ENCODE measurements at places on chromosomes 5 and 9.

- no peaks in the 10 kb centered on the region for H3K27me3 ChIP-seq
- no peaks in the 10 kb centered on the region for H3K36me3 ChIP-seq
- H3K4me3 ChIP-seq = no peak overlapping the region
These were observed 78.9 kb downstream of the FAM170A start for GRCh38 chr5:119708076-119708790.

DNA sequence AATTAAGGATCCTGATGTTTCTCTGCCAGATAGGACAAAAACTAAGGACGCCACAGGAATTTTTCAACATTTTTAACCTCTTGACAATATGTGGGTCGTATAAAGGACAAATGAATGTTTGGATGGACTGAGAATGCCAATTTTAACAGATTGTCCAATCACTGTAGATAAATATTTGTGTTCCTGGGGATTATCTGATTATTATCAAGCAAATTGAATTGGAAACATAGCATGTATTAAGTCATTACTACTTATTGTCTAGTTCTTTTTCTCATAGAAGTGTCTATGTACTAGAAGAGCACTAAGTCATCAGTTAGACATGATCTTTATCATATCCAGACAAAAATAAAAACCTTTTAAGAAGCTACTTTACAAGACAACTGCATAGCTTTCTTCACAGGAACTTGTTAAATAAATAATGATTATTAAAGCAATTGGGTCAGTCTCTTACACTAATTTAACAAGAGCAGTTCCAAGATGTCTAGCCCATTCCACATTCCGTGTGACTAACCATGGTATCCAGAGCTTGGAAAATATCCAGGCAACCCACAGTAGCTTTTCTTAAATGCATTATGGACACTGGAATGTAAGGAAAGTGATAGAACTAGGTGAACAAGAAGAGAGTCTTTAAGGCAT is 127.5 kb upstream of the CDKN2B start:
- H3K27ac ChIP-seq = no peak overlapping the region
- no peak overlapping the region for H3K4me3 ChIP-seq
- H3K27me3 ChIP-seq = no peaks in the 10 kb centered on the region

GRCh38 chr5:58961631-58962280 is 378.9 kb downstream of the RAB3C start:
- DNase-seq = no peak
- no peak overlapping the region for H3K27ac ChIP-seq
- H3K27me3 ChIP-seq = no peaks in the 10 kb centered on the region
- no peaks in the 10 kb centered on the region for H3K36me3 ChIP-seq

DNA sequence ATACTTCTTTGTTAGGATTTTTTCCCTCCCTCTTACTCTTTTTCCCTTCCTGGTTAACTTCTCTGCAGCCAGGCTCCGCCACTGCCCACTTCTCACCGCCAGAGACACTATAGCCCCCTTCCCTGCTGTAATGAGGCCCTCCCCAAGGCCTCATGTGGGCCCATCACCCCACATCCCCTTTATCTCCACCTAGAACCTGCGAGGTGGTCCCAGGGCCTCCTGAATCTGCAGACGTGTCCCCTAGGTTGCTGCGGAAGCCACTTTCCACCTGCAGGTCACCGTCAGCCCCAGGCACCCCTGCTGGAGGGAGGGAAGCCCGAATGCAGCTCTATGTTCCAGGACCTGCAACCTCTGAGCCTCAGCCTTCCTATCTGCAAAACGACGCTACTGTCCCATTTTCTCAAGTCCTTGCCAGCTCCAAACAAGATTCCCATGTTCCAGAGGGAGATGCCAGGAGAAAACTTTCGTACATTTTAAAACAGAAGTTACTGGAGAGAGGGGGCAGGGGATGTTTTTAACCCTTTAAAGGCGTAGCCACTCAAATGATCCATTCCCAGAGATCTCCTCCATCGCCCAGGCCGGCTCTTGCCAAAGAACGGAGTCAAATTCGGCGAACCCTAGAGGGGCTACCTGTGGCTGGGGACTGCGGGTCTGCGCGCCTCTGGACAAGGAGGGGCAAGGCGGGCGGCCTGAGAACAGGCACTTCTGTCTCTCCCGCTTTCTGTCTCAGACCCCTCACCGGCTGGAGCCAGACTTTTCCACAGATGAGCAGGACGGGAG is 929 bp downstream of the SH3PXD2B start:
- H3K4me1 ChIP-seq = 0 out of 2 replicates have a peak, but pooled peaks cover 4% of the 10 kb centered on the region
- H3K4me3 ChIP-seq = peak overlapping the region; percentile 85
- no peaks in the 10 kb centered on the region for H3K36me3 ChIP-seq
- H3K27ac ChIP-seq = peak overlapping the region; percentile 27

DNA sequence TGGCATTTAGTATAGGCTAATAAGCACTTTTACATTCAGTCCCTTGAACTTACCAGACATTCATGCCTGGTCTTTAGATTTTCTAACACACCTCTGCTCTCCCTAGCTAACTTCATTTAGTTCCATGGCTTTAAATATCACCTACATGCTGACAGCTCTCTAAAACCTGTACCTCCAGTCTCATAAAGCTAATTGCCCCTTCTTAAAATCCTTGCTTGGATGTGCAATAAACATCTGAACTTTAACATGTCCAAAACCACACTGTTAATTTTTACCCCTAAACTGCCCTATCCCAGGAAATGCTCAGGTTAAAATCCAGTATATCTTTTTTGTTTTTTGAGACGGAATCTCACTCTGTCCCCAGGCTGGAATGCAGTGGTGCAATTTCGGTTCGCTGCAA is 139.8 kb downstream of the CPLANE1 start:
- no peak overlapping the region for H3K4me3 ChIP-seq
- no peak overlapping the region for H3K27ac ChIP-seq
- H3K27me3 ChIP-seq = no peaks in the 10 kb centered on the region

DNA sequence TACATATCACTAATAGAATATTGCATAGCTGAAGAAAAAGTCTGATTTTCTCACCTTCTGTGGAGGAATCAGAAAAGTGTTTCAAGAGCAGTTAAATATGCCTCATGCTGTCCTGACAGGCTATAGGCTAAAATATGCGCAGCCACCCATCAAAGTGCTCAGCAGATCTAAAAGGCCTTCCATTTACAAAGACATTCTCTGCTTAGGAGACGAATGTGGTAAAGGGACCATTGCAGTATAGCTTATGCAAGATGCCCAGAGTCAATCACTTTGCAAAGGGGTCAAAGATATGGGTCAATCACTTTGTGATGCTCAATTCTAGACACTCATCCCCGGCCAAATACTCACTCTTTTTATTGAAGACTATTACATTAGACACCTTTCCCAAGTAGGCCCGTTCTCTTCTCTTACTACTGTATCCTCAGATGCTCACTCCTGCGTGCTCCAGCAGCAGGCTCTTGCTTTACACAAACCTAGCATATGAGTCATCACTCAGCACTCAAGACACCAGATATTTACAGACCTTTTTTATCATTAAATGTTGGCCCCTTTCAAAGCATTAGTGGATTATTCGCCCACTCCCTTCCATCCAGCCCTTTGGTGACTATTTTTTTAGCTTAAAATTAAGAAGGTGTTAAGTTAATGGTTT is 568.2 kb upstream of the CDH18 start:
- H3K4me3 ChIP-seq = no peak overlapping the region
- no peaks in the 10 kb centered on the region for H3K4me1 ChIP-seq
- no peaks in the 10 kb centered on the region for H3K27me3 ChIP-seq

DNA sequence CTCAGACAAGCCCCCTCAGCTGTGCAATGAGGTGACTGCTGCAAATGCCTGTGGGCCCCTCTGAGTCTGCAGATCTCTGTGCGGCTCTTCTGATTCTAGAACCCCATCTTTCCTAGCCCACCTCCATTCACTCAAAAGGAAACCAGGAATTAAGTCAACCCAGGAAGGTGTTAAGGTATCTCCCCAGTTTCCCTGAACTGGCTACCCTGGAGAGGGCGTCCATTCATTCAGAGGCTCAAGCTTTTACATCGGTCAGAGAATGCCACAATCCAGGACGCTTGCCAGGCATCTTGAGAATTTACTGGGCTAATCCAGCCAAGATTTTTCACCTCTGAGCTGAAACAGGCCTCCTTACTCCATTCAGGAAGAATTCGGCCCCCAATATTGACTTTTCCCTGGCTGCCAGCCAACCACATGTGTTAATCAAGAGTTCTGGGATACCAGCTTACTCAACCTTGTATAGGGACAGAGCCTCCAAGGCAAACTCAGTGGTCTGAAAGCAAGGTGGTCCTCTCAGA is 889 bp upstream of the ADAMTS12 start:
- no peak overlapping the region for H3K27ac ChIP-seq
- H3K4me1 ChIP-seq = no peaks in the 10 kb centered on the region
- no peak for DNase-seq
- H3K27me3 ChIP-seq = no peaks in the 10 kb centered on the region
- H3K36me3 ChIP-seq = no peaks in the 10 kb centered on the region

GRCh38 chr9:91896513-91897121 is 53.4 kb downstream of the ROR2 start:
- H3K36me3 ChIP-seq = no peaks in the 10 kb centered on the region
- H3K27me3 ChIP-seq = no peaks in the 10 kb centered on the region
- 0 out of 2 replicates have a peak, but pooled peaks cover 6% of the 10 kb centered on the region for H3K4me1 ChIP-seq
- no peak overlapping the region for H3K27ac ChIP-seq
- DNase-seq = no peak
- H3K4me3 ChIP-seq = no peak overlapping the region

GRCh38 chr5:100902440-100903038 is 543 bp downstream of the ST8SIA4 start:
- H3K4me3 ChIP-seq = no peak overlapping the region
- no peak overlapping the region for H3K27ac ChIP-seq
- 0 out of 2 replicates have a peak, but pooled peaks cover 4% of the 10 kb centered on the region for H3K4me1 ChIP-seq
- no peak for DNase-seq
- no peaks in the 10 kb centered on the region for H3K36me3 ChIP-seq

DNA sequence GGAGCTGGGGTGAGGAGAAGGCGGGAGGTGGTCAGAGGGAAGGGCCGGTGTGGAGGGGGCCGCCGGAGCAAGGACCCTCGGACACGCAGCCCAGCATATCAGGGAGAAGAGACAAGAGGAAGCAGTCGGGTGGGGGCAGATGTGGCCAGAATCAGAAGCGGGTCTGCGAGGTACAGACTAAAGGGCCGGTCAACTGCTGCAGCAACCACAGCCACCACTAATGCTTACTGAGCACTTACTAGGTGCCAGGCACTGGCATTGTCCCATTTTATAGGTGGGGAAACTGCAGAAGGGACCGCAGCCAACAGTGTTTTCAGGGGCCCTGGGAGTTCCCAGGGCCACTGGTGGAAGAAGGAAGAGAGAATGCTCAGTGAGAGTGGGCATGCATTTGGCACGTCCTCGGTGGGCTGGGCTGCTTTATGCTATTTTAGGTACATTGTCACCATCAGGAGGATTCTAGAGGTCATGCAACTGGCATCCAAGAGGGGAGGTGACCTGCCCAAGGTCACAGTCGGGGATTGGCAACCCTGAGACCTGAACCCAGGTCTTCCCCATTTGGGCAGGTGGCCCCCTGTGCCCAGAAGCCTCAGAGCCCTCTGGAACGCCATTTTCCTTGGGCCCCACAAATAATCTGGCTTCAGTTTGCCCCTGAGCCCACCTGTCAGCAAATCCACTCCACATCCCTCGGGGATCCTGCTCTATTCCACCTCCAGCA is 53.4 kb downstream of the DUSP1 start:
- DNase-seq = no peak
- no peaks in the 10 kb centered on the region for H3K36me3 ChIP-seq
- no peaks in the 10 kb centered on the region for H3K27me3 ChIP-seq
- no peak overlapping the region for H3K4me3 ChIP-seq

GRCh38 chr9:94867281-94867841 is 140.9 kb downstream of the AOPEP start:
- H3K4me1 ChIP-seq = peaks cover 55% of the 10 kb centered on the region
- peak overlapping the region; percentile 96 for H3K27ac ChIP-seq
- no peaks in the 10 kb centered on the region for H3K27me3 ChIP-seq
- H3K36me3 ChIP-seq = no peaks in the 10 kb centered on the region
- no peak overlapping the region for H3K4me3 ChIP-seq

- peak overlapping the region; percentile 100 for H3K27ac ChIP-seq
- H3K4me3 ChIP-seq = peak overlapping the region; percentile 82
- H3K4me1 ChIP-seq = peaks cover 3% of the 10 kb centered on the region
- no peaks in the 10 kb centered on the region for H3K27me3 ChIP-seq
These were observed 1.2 kb downstream of the USP20 start for GRCh38 chr9:129836311-129837007.

DNA sequence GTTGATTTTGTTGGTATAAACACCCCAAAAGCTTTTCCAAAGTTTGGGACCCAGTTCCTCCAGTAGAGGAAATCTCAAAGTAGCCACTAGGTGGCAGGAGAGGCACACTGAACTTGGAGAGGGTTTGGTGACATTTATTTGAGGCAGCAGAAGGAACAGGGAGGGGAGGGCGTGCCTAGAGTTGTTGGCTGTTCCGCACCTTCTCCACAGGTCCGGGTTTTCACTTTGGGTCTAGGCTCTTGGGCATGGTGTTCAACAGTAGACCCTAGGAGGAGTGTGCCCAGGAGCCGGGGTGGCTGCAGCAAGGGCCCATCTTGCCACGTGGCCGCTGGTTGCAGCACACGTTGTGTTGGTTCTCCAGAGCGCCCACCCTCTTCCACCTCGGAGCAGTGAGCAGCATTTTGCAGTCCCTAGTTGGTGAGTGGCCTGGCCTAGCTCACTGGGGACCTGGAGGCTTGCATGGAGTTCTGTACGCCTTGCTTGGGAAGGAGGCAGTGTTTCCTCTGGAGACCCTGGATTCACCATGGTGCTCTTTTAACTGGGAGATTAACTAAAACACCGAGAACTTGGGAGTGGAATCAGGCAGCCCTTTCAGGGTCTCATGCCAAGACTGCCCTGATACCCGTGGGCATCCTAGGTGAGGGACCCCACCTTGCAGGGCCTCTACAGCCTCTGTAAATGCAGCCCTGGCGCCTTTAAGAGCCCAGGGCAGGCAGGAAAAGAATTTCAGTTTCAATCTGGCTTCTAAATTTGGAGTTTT is 28.2 kb downstream of the PTPA start:
- DNase-seq = peak; percentile 80
- no peak overlapping the region for H3K4me3 ChIP-seq
- H3K4me1 ChIP-seq = peaks cover 46% of the 10 kb centered on the region
- peaks cover 5% of the 10 kb centered on the region for H3K36me3 ChIP-seq
- H3K27me3 ChIP-seq = no peaks in the 10 kb centered on the region
- peak overlapping the region; percentile 95 for H3K27ac ChIP-seq

- no peak overlapping the region for H3K4me3 ChIP-seq
- no peak for DNase-seq
- no peaks in the 10 kb centered on the region for H3K4me1 ChIP-seq
- no peaks in the 10 kb centered on the region for H3K27me3 ChIP-seq
- no peaks in the 10 kb centered on the region for H3K36me3 ChIP-seq
These were observed 197.7 kb downstream of the NTRK2 start for GRCh38 chr9:84867186-84867585.

Data from Caco-2 (cell line).